Neural progenitor cell (in vitro differentiated cells): ENCODE measurements at places on chromosomes 4 and X. TPM values are rescaled to one million over a fixed set of nuclear protein-coding genes. Genes with fewer than 3 reads are reported as not detected.
A peak's percentile ranks its signal among the peaks of the same experiment; 100 is the strongest.

MAGEB3 gene
- not detected in 2 replicates for total RNA-seq

IGFBP7 gene
- total RNA-seq, result 0.86 and 1.5 TPM in 2 replicates

STARD8 gene
- 0.82 and 2.3 TPM in 2 replicates for total RNA-seq

RAB40AL gene
- 0.31 TPM in 1 of 2 replicates, not detected in the other for total RNA-seq

CLCN4 gene
- total RNA-seq, result 6.5 and 6.6 TPM in 2 replicates

GRCh38 chr4:4675051-4675581 lies 133.3 kb upstream of the STX18 start:
- DNase-seq, result no peak
- H3K27ac ChIP-seq, result no peak overlapping the region
- H3K4me1 ChIP-seq, result peaks cover 6% of the 10 kb centered on the region
- peaks cover 30% of the 10 kb centered on the region for H3K27me3 ChIP-seq

- no peak overlapping the region for H3K27ac ChIP-seq
- no peaks in the 10 kb centered on the region for H3K36me3 ChIP-seq
- H3K27me3 ChIP-seq, result no peaks in the 10 kb centered on the region
Observed at GRCh38 chr4:143343276-143343831, 6.7 kb downstream of the GAB1 start.

DNA sequence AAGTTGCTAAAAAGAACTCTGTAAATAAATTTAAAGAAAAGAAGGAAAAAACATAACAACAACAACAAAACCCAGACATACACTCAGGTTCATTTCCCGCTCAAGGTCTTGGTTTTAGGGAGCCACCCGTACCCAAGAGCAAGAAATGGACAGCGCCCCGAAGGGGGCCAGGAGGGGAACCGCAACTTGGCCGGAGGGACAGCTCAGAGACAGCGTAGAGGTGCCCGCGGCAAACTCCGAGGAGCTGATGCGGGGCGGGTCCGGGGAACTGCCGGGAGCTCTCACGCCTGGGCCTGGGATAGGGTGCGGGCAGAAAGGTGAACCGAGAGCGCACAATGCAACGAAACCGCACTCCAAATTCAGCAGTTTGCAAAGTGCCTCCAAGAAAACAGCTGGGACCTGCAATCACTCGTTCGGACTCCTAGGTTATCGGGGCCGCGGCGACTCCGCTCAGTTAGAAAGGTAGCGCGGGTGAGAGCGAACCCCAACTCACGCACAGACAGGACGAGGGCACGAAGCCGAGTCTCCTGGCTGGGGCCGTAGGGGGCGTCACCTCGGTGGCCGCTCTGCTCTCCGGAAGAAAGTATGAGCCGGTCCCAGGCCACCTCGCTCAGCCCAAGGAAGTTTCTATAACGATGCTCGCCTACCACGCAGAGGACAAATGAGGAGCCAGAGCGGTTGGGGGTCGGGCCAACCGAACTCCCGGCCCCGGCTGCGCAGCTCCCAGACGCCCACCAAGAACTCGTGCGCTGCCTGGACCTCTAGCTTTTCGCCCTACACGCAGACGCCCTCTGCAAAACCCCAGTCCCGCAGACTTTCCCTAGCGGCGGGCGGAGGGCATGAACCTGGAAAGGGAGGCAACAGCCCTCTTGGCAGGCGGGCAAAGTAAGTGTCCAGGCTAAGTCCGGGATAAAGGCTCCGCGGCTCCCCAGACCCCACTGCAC lies 1.4 kb downstream of the NDNF start:
- no peak overlapping the region for H3K27ac ChIP-seq
- DNase-seq, result peak; percentile 79

DNA sequence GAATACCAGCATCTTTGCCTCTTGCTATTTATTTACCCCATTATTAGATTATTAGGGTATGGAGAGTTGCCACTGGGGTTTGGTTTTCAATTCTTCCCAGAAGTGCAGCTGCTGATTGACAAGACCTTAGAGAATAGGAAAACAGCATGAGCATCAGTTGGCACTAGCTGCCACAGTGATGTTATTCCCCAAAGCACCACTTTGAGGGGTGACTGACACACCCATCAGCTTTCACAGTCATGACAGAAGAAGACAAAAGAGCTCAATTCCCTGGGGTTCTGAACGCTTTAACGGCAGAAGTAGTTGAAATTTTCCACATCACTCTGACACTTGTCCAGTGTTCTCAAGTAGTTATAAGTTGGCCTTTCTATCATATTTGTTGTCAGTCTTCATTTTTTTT lies 55.0 kb upstream of the NR3C2 start:
- H3K4me3 ChIP-seq, result no peak overlapping the region
- no peak overlapping the region for H3K27ac ChIP-seq
- no peaks in the 10 kb centered on the region for H3K4me1 ChIP-seq
- H3K27me3 ChIP-seq, result no peaks in the 10 kb centered on the region

DNA sequence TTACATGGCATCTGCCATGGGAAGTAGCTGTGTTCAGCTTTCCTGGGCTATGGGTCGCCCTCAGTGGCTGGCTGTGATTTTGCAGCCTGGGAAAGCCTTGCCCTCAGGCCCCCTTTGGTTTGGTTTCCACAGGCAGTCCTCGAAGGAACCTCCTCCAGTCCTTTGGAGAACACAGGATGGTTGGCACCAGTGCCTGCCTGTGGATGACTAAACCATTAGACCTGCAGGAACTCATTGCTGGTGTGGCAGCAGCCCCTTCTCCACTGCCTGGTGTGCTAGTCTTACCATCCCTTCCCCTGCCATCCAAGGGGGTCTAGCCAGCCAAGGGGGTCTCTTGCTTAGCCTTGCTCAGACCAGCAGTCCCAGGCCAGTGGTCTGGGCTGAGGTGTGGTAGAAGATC lies 71.4 kb upstream of the PJA1 start:
- DNase-seq, result no peak
- H3K27ac ChIP-seq, result no peak overlapping the region
- H3K4me1 ChIP-seq, result no peaks in the 10 kb centered on the region
- H3K27me3 ChIP-seq, result peaks cover 2% of the 10 kb centered on the region
- no peaks in the 10 kb centered on the region for H3K36me3 ChIP-seq
- no peak overlapping the region for H3K4me3 ChIP-seq

DNA sequence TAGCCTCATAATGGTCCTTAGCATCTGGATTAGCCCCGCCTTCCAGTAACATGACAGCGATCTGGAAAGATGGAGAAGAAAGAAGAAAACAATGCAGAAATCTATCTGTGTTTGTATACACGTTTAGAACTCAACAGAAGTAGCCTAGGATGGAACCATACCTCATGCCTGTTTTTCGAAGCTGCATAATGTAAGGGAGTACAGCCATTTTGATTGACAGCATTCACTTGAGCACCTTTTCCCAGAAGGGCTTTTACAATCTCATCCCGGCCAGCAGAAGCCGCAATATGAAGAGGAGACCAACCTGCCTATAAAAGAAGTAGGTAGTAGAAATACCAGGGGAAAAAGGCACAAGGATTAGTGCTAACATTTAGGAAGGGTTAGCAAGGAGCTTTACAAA lies 3.5 kb downstream of the PSMD10 start:
- no peak overlapping the region for H3K27ac ChIP-seq
- peaks cover 6% of the 10 kb centered on the region for H3K4me1 ChIP-seq
- no peaks in the 10 kb centered on the region for H3K36me3 ChIP-seq
- no peak overlapping the region for H3K4me3 ChIP-seq

GRCh38 chr4:40515037-40515397 lies 114.6 kb downstream of the RBM47 start:
- peaks cover 7% of the 10 kb centered on the region for H3K4me1 ChIP-seq
- no peak for DNase-seq
- H3K27ac ChIP-seq, result no peak overlapping the region
- no peak overlapping the region for H3K4me3 ChIP-seq

- no peaks in the 10 kb centered on the region for H3K36me3 ChIP-seq
- no peak overlapping the region for H3K27ac ChIP-seq
Observed at GRCh38 chr4:589219-589963, 13.3 kb upstream of the TMEM271 start.

DNA sequence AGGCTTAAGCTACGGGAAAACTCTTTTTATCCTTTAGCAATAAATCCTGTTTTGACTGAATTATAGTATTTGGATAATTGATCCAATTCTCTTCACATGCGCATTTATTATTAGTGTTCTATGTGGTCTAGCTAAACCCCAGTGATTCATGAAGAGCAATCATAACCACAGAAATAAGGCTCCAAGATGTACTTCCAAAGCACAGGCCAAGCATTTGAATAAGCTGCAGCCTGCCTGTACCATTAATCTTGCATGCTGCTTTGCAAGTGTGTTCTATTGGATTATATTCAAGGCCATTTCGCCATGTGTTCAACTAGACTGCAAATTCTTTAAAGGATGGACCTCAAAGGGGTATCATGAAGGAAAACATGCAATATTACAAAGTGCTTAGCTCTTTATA lies 385.2 kb upstream of the FAT1 start:
- no peaks in the 10 kb centered on the region for H3K4me1 ChIP-seq
- H3K27ac ChIP-seq, result no peak overlapping the region
- H3K27me3 ChIP-seq, result no peaks in the 10 kb centered on the region
- H3K36me3 ChIP-seq, result no peaks in the 10 kb centered on the region

- no peak overlapping the region for H3K27ac ChIP-seq
- H3K4me3 ChIP-seq, result no peak overlapping the region
- H3K36me3 ChIP-seq, result no peaks in the 10 kb centered on the region
- DNase-seq, result peak; percentile 49
- H3K27me3 ChIP-seq, result peaks cover 7% of the 10 kb centered on the region
- H3K4me1 ChIP-seq, result peaks cover 7% of the 10 kb centered on the region
Observed at GRCh38 chr4:84971319-84971932, 4.9 kb upstream of the WDFY3 start.
